ENCODE measurements at places on chromosomes 5 and 9.

DNA sequence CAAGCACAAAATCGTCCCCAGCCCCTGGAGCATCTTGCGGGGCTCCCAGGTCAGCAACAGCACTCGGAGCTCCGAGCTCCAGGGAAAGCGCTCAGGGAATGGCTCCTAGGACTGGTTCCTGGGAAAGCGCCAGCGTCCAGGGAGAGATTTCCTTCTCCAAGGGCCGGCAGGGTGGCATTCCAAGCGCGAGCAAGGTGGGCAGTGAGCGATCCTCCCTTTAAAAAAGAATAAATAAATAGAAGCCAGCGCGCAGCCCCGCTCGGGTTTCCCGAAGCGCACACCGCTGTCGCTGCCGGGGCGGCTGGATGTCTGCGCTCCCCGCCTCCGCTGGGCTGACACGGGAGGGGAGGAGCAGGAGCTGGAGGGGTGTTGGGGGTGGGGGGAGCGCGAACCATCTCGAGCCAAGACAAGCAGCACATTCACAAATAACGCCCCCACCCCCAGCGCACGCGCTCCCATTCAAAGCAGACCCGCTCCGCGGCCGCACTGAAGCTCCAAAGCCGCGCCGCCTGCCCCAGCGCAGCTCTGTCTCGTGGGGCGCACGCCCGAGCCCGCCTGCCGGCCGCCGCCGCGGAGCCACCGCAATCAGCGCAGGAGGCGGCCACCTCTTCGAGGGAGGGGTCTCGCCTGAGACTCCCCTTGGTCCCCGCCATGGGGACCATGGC, 327.4 kb downstream of the SH3GL2 start:
- DNase-seq: peak; percentile 73

DNA sequence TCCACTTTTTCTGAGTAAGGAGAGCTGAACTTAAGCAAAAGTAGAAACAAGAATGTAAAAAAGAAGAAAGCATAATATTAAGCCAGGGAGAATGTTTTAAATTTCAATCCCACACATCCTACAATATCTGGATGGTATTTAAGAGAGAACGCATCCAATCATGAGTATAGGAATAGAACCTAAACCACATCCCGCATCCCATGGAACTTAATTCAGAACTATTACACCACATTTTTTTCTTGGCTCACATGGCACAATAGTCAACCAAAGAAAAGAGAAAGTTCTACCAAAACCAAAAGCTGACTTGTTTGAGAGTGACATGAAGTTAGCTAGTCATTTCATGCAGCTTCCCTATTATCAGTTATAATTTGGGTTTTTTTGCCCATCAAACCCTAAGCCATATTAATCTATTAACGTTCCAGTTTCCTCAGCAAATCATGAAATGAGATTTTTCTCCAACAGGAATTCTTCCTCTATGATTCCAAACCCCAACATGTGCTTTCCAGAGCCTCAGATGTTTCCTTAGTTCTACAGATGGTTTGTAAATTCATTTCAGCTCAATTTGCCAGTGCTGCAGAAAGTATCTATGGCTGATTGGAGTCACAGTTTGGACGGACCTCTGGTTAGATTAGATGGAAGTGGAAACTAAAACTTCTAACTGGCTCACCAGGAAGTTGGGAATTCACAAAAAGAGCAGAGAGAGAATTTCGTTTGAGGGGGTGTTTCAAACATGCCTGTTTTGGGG, 22.5 kb downstream of the ADAMTSL1 start:
- no peak for DNase-seq

- no peak for DNase-seq
These were observed 233.5 kb upstream of the WWC1 start for GRCh38 chr5:168057905-168058304.

DNA sequence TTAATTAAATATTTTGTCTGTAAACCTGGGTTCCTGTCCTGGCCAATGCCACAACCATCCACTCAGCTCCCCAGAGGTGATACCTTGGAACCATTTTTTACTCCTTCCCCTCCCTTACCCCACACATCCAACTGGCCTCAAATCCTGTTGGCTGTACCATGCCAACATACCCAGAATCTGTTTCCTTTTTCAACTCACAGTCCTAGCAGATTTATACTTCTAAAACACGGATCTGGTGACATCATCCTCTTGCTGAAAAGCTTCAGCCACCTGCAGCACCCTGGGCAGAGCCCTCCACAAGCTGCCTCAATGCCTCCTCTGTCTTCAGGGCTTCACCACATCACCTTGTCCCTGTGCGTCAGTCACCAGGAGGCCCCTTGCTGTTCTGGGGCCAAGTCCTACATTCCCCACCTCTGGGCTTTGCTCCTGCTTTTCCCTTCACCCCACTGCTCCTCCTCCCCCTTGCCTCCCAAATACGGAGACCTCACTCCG, 14.9 kb downstream of the SEMA6A start:
- no peak for DNase-seq

DNA sequence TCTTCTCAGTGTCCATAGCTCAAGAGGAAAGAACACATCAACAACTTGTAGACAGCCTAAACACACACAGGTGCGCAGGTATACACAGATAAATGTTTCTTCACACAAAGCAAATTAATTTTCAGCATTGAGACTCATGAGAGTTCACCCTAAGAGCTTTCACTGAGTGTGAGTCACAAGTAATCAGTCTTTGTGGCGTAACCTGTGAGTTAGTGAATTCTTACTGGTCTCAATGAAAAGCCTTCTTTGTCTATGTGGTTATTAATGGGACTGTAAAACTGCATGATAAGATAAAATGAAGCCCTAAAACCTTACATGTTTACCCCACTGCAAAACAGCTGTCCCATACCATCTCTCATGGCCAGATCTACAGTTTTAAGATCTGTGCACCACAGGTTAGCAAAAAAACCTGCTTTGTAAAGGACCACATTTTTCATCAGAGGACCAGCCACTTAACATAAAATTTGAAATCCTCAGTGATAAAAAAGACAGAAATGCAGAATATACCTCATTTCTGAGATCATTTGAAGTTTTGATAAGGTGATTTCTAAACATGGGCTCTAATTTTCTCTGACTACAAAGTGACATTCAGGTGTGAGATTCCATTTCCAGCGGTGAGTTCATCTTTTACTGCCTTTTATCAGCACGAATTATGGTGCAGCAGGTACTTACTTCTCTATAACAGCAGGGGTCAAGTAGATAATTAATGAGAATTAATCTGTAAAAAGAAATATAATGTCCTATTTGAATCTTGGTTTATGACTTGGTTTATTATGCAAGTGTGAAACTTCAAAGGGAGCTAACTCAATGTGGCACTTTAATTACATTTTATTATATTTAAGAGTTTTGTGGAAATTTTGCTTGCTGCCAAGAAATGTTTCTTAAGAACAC, 335.7 kb upstream of the PIK3R1 start:
- DNase-seq: no peak

GRCh38 chr5:131272307-131272706, 8.5 kb downstream of the CDC42SE2 start:
- no peak for DNase-seq

- no peak for DNase-seq
These were observed 63.7 kb downstream of the TJP2 start for GRCh38 chr9:69237702-69238295.

- peak; percentile 40 for DNase-seq
These were observed 85.9 kb downstream of the SETX start for GRCh38 chr9:132268725-132269352.

- no peak for DNase-seq
These were observed 46.7 kb upstream of the MACIR start for GRCh38 chr5:103211576-103212561.

- DNase-seq: no peak
These were observed 40.8 kb upstream of the LARP1 start for GRCh38 chr5:154714266-154714986.

DNA sequence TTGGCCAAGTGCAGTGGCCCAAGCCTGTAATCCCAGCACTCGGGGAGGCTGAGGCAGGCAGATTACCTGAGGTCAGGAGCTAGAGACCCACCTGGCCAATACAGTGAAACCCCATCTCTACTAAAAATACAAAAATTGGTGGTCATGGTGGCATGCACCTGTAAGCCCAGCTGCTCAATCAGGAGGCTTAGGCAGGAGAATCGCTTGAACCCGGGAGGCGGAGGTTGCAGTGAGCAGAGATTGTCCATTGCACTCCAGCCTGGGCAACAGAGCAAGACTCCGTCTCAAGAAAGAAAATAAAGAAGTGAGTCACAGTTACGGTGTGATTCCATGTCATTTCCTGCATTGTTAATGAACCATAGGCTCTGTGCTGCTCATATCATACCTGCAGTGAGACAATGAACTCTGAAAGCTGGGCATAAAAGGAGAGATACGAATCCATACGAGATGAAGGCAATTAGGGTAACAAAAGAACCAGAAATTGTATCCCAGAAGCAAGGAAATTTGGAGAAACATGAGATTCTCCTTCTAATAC, 44.6 kb downstream of the TIMD4 start:
- no peak for DNase-seq

GRCh38 chr5:25107853-25108252, 463.1 kb upstream of the CDH10 start:
- DNase-seq: no peak

GRCh38 chr9:136927343-136928271, 16.9 kb downstream of the FBXW5 start:
- DNase-seq: no peak

GRCh38 chr9:72363908-72364678, 915 bp downstream of the ZFAND5 start:
- peak; percentile 84 for DNase-seq

GRCh38 chr9:17081814-17082213, 53.0 kb upstream of the CNTLN start:
- DNase-seq: no peak

GRCh38 chr9:133906932-133907910, 84.9 kb downstream of the VAV2 start:
- no peak for DNase-seq

DNA sequence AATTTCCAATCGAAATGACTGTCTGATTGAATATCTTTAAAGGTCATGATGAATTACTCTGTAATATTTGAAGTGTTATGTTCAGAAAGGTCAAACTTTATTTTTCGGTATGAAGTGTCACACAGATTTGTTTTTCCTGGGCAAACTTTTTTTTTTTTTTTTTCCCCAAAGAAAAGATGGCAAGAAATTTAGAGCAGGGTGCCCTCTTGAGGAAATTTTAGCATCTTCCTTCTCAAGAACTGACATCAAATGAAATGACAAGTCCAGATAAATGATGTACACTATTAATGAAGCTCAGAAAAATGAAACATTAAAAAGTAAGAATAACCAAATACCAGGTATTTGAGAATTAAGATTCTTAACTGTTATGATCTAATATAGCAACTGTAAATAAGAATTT, 123.6 kb downstream of the INVS start:
- no peak for DNase-seq

DNA sequence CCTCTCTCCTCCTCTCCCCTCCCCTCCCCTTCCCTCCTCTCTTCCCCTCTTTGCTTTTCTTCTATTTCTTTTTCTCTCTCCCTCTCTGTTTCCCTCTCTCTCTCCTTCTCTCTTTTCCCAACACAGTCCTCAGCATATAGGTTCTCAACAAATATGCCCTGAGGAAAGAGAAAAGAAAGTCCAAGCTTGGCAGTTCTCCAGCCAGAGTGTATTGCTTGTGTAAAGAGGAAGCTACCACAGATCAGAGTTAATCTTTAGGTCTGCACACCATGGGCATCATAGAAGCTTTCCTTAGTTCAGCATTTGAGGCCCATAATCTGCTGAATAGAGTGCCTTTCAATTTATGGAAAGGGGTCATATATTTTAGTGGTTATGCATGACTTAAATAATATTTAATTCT, 382.8 kb upstream of the WWC1 start:
- no peak for DNase-seq

GRCh38 chr5:157384971-157385709, 74.9 kb upstream of the NIPAL4 start:
- no peak for DNase-seq

DNA sequence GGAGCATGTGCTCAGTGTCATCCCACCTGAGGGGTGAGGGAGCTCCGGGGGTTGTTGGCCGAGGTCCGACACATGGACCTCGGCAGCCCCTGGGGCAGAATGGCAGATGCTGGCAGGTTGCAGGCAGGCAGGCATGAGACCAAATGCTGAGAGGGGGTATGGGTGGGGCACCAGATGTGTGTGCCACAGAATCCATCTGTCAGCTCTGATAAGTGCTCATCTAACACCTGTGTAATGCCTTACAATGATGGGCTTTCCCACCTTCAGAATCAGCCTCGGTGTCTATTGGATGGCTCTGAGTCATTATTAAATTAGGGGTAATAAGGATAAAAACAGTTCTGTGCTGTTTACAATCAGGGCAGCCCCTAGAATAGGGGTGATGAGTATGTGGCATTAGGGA, 73.1 kb upstream of the SAP30L start:
- no peak for DNase-seq

GRCh38 chr5:115583474-115583873, 18.8 kb downstream of the TICAM2 start:
- DNase-seq: no peak

- DNase-seq: no peak
These were observed 24.6 kb downstream of the HSDL2 start for GRCh38 chr9:112404508-112404932.

GRCh38 chr9:116901260-116901659, 214.2 kb downstream of the TRIM32 start:
- no peak for DNase-seq

DNA sequence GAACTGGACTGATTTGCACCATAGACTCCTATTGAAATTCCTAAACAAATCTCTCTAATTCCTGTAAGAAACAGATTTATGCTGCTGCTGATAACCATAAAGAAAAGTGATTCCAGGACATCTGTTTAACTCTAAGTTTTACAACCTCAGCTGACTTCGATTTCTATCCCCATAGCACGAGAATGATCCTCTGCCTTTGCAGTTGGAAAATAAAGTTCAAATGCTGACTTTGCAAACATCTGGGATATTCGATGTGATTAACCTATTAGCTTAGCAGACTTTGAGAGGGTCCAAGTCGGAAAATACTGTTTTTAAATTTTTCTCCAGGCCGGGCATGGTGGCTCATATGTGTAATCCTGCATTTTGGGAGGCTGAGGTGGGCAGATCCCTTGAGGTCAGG, 247.3 kb downstream of the PSAT1 start:
- DNase-seq: no peak
